ENCODE measurements at places on chromosomes 3 and 15.

- no peak for DNase-seq
Observed at GRCh38 chr3:62373215-62373614, at the start of gene FEZF2. FEZF2 (minus strand) TSS chr3:62373550; CDS start chr3:62372868, 682 bp downstream.

- DNase-seq, result no peak
Observed at GRCh38 chr3:171522651-171523050, 62.4 kb upstream of the TNIK start.

DNA sequence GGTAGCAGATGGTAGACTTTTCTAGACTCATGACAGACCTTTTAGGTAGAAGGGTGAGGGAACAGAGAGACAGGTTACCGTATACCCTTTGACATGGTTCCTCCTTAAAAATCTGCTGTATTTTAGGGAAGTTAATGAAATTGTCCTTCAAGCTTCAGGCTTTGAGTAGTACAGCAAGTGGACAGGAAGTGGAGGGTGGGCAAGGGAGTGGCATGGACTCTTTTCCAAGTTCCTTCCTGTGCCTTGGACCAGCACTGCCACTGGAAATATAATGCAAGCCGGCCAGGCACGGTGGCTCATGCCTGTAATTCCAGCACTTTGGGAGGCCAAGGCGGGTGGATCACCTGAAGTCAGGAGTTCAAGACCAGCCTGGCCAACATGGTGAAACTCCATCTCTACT, 156.1 kb upstream of the LRRFIP2 start:
- no peak for DNase-seq

GRCh38 chr15:91473894-91474545, 374.0 kb downstream of the SV2B start:
- DNase-seq, result no peak

DNA sequence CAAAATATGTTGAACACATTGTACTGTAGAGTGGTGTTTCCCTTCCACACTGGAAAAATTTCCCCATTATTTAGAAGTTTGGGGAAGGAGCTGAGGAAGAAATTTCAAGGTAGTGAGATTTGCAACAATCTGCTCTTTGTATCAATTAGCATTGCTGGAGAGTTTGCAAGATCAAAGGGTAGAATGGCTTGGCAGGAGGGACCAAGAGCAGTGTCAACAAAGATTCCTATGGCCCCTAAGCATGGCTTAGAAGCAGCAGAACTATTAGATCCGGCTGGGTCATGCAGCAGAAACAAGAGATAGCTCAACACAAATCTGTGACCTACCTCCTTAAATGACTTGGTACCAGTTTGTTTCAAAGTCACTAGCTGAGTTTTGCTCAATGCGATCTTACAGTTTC, 175.0 kb downstream of the C3orf38 start:
- no peak for DNase-seq

DNA sequence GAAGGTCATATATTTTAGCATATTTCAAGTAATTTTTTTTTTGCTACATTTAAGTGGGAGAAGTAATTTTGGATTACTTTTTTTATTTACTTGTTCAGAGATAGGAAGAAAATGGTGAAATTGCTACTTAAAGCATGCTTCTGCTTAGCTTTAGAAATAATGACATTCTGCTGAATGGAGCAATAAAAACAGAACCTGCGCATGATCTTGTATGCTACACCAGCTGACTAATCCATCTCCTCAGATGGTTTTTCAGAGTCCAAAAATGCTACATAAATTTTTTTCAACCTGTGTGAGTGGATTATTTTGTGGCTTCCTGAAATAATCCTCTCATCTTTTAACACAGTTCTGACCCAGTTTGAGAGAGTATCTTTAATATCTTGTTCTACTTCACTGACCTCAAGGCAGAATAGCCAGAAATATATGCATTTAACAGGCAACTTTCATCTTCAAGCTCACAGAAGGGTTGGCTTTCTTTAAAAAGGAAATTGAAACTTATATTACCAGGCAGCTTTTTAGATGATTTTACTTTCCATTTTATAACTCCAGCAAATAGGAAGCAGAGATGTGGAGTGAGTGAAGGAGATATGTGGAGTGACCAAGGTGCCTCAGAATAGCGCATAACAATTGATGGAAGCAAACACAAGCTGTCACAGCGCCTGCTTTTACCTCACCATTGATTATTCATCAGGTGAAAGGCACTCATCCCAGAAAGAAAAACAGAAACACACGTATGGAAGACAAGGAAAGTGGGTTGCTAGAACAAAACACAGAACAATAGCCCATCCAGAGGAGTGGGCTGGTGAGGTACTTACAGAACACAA, 136.6 kb downstream of the TGFBR2 start:
- DNase-seq, result no peak

GRCh38 chr3:134872440-134873388, 77.7 kb downstream of the EPHB1 start:
- no peak for DNase-seq

Measured in thyroid gland (tissue), 4 donors.